ENCODE measurements at places on chromosomes 2 and 18.

GRCh38 chr2:35803126-35803525, 552.5 kb upstream of the CRIM1 start:
- DNase-seq = no peak

- DNase-seq = no peak
Observed at GRCh38 chr18:32607816-32608215, 137.1 kb upstream of the GAREM1 start.

- no peak for DNase-seq
Observed at GRCh38 chr18:11872479-11873136, 21.4 kb downstream of the CHMP1B start.

DNA sequence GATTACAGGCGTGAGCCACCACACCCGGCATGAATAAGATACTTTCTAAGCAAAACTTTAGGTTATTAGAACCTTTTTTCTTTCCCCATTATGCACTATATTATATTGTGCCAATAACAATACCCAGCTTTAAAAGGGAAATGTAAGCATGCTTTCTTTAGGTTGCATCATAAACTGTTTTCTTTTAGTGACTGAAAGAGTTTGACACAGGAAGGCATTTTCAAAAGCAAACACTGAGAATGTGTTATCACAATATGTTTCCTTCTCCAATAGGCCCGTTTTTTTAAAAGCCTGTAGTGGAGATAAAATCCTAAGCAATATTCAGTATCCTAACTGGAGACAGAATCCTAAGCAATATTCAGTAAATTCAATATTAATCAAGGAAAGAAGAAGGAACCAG, 16.7 kb upstream of the EPB41L5 start:
- DNase-seq = no peak

DNA sequence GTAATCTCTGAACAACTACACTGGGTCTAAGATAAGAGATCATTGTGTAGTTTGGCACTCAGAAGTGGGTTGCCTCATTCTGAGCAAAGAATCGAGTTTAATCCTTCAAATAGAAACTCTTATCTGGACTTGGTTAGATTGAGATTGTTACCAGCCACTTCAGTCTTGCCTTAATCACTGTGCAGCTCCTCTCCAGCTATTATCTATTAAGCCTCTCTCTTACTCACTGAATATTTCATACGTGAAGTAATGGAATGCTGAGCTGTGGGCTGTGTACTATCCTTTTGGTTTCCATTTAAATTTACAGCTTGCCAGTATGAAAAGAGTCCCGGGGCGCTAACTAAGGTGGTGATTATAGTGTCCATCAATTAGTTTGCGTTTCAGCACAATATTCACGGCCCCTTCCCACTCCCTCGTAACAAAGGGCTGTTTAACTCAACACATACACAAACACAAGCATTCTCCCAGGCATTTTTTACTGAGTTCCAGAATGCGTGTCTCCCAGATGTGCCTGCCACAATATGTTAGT, 65.7 kb upstream of the NCKAP5 start:
- no peak for DNase-seq

DNA sequence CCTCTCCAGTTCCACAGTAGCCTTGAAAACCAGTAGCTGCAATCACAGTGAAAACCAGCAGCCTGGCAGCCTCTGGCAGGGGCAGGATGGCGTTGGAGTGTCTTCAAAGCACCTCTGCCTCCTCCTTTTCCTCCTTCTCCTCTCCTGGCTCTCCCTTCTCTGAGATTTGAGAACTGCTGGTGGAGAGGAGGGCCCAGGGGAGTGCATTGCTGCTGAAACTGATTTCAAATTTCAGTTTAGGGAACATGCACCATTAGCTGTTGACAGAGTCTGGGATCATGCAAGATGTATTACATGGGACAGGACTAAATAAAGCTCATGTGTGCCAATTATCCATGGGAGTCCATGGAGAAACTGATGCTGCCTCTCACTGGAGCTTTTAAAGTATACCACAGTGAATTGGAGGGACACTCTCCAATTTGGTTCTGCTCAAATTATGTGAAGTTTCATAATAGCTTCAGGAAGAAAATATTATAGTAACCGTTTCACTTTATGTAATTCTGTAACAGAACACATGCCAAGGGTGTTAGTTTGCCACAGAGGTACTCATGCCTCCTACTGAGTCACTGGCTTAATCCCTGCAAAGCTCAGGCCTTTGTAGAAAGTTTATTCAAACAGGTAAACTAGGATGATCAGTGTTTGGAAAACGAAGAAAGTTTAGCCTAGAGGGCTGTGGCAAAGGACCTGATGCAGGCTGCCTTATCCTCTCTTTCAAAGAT, 146.1 kb downstream of the PRPF40A start:
- no peak for DNase-seq
